ENCODE measurements at places on chromosomes 2 and 18. TPM values are rescaled to one million over a fixed set of nuclear protein-coding genes. Genes with fewer than 3 reads are reported as not detected.

Gene CRYGC
- total RNA-seq = not detected

Gene TGIF1
- total RNA-seq = 55.3 TPM

Gene DCDC2C
- not detected for total RNA-seq

Gene NEUROD1
- not detected for total RNA-seq

Gene CD8B
- 1.0 TPM for total RNA-seq

Gene IL36RN
- not detected for total RNA-seq

Gene HK2
- 5.7 TPM for total RNA-seq

Gene TUBA4A
- total RNA-seq = 30.8 TPM

Gene TBR1
- total RNA-seq = not detected
